ENCODE measurements at places on chromosomes 11 and 22. TPM values are rescaled to one million over a fixed set of nuclear protein-coding genes. Genes with fewer than 3 reads are reported as not detected.

KRTAP5-1 gene
- polyA plus RNA-seq: 0.29 TPM

RAB38 gene
- polyA plus RNA-seq: 1.0 TPM

CCDC73 gene
- not detected for polyA plus RNA-seq

ELF5 gene
- not detected for polyA plus RNA-seq

FGF3 gene
- not detected for polyA plus RNA-seq

PRR5L gene
- polyA plus RNA-seq: 10.1 TPM

CCDC116 gene
- polyA plus RNA-seq: not detected

GRK3 gene
- 0.13 TPM for polyA plus RNA-seq

CNGA4 gene
- not detected for polyA plus RNA-seq

KRTAP5-8 gene
- polyA plus RNA-seq: not detected

CCDC85B gene
- 68.3 TPM for polyA plus RNA-seq

FOSL1 gene
- polyA plus RNA-seq: 0.81 TPM

SDHAF2 gene
- polyA plus RNA-seq: 100 TPM

GRAP2 gene
- polyA plus RNA-seq: 53.1 TPM

BRD1 gene
- 0.94 TPM for polyA plus RNA-seq

ISX gene
- polyA plus RNA-seq: not detected

APOC3 gene
- polyA plus RNA-seq: not detected

ROBO3 gene
- polyA plus RNA-seq: 0.70 TPM

OR4X1 gene
- not detected for polyA plus RNA-seq

CSF2RB gene
- not detected for polyA plus RNA-seq

POU2AF3 gene
- not detected for polyA plus RNA-seq

CBLIF gene
- polyA plus RNA-seq: not detected

NLRP14 gene
- not detected for polyA plus RNA-seq

SLC22A9 gene
- polyA plus RNA-seq: not detected

SPTBN2 gene
- polyA plus RNA-seq: not detected

USP2 gene
- polyA plus RNA-seq: not detected

SCUBE2 gene
- polyA plus RNA-seq: not detected

DDIAS gene
- polyA plus RNA-seq: 2.4 TPM

Data from CD4-positive, alpha-beta memory T cell (primary cell).